ENCODE measurements at places on chromosomes 11 and 22.
A peak's percentile ranks its signal among the peaks of the same experiment; 100 is the strongest.

- DNase-seq = no peak
Measured at GRCh38 chr11:122033631-122034030, 82.4 kb downstream of the BLID start.

DNA sequence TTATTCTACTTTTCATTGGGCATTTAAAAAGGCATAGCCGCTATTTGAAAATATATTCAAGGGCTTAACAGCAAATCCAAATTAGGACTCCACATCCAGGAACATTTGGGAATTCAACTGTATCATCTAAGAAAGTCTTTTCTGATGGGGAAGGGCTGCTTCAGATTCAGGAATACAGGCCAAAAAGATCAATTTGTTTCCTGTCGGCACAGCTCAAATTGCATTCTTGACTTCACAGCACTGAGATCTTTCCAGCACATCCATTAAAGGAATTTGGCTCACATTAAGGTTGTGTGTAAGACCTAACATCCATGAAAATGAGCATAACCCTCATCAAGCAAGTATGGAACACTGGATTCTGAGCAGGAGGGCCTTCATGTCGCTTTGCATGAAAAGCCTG, 1169.5 kb upstream of the CCDC90B start:
- no peak for DNase-seq

GRCh38 chr11:93166194-93166593, 31.6 kb downstream of the SLC36A4 start:
- peak; percentile 57 for DNase-seq

DNA sequence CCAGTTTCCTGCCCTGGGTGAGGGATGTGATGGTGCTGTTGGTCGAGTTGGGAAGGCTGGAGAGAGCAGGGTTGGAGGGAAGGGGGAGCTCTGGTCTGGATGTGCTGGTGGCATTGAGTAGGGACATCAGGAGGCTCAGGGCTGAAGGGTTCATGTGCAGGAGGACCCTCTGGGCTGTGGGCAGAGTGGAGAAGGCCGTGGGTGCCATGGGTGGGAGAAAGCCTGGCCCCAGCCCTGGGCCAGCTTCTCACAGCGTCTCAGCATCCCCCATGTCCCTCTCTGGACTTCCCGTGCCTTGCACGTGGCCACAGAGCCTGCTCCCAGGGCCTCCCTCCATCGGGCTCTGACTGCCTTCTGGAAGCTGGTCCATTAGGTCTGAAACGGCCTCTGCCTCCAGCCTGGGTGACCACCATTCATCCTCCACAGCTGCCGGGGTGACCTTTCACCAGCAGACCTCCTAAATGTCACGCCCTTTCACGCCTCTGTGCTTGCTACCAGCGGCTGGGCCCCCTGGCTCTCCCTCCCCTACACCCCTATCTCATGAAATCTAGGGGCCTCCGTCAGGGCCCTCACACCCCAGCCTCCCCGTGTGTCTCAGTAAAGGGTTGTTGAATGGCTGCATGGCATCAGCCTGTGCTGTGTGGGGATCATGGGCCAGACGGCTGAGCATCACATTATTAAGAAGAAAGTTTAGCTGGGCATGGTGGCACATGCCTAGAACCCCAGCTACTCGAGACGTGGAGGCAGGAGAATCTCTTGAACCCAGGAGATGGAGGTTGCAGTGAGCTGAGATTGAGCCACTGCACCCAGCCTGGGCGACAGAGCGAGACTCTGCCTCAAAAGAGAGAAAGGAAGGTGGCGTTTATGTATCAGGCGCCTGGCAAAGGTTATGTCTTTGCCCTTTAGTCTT, 25.5 kb downstream of the MYO7A start:
- DNase-seq = no peak

DNA sequence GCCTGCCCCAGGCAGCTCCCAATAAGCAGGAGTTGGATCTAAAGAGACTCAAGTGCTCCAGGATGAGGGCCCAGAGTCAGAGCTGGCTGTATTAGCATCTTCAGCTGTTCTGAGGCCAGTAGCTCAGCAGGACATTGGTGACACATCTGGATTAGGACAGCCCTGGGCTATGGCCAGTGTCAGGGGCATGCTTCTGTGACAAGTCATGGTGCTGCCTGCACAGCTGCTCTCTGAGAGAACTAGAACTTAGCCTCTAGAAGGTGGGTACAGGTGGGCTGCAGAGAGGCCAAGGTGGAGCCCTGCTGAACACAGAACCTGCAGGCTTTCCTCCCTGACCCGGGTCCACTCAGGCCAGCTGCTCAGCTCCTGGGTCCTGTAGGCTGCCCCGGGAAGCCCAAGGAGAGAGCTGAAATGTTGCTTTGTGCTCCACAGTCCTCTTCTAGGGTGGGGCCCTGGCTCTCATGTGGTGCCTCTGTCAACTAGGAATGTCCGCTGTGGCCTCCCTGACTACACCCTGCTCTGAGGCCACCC, 426.9 kb downstream of the SOX6 start:
- no peak for DNase-seq

DNA sequence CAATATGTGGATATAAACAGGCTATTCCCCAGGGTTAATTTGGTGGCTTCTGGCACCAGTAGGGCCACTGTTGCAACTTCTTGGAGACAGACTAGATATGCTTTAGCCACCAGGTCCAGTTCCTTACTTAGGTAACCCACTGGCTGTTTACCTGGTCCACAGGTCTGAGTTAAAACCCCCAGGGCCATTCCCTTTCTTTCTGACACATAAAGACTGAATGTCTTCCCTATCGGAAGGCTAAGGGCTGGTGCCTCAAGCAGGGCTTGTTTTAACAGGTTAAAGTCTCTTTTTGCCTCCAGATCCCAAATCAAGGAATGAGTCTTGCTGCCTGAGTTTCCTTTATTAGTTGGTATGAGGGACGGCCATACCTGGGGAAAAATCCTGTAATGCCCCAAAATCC, 1052.7 kb upstream of the CNTN5 start:
- DNase-seq = no peak

GRCh38 chr11:7905961-7906429, 25.1 kb downstream of the OR10A6 start:
- no peak for DNase-seq

- no peak for DNase-seq
Measured at GRCh38 chr11:64747961-64748665, 4.2 kb upstream of the RASGRP2 start.

DNA sequence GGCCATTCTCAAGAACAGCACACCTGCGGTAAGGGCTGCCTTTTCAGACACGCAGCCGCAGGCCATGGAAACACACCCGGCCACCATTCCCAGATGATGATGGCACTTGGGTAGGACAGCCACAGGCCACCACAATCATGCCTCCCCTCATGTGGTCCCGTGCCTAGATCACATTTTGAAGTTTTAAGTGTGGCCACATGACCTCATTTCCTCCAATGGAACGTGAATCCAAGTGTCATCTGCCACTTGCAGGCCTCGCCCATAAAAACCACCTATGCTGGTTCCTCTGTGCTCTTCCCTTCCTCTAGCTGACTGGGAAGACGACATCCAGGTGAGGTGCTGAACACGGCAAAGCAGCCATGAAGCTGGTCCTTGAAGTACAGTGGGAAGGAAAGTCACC, 44.6 kb upstream of the SLC25A1 start:
- DNase-seq = no peak

DNA sequence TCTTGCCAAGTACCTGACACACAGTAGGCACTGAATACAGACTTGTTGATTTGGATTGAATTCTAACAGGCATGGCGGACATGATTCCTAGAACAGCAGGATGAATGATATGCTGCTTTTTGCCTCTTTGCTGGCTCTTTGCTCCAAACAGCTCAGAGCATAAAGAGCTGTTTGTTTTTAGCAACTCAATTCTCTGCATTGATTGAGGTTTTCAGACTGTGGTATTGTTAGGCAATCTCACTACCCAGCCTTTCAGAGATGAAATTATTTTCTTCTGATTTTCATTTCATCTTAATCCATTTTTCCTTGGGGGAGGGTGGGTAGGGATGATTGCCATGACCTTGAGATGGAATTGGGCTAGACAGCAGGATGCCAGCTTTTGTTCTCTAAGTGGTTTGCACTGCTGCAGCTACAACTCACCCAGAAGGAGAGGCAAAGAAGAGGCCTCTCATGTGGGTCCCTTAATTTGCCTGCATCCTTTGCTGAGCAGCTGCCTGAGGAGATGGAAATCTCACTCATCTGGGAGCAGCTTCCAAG, 20.5 kb downstream of the COA4 start:
- no peak for DNase-seq

DNA sequence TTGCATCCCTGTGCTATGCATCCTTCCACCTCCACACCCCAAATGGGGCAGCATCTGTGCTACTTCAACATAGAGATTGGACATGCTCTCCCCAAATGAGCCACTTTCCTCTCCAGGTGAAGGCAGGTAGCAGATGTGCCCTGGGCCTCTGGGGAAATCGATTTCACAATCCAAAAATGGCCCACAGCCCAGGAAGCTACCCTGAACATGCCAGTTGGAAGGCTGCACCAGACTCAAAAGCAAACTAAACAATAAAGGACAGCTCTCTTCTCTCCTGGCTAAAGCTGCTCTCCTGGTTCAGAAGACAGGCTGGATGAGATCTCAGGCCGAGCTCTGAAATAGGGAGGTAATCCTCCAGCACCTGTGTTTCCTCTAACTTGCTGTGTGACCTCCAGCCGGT, 19.7 kb downstream of the ISX start:
- no peak for DNase-seq

- no peak for DNase-seq
Measured at GRCh38 chr11:48105096-48105990, 111.3 kb upstream of the OR4B1 start.

GRCh38 chr11:95585069-95585751, 204.4 kb downstream of the FAM76B start:
- no peak for DNase-seq

DNA sequence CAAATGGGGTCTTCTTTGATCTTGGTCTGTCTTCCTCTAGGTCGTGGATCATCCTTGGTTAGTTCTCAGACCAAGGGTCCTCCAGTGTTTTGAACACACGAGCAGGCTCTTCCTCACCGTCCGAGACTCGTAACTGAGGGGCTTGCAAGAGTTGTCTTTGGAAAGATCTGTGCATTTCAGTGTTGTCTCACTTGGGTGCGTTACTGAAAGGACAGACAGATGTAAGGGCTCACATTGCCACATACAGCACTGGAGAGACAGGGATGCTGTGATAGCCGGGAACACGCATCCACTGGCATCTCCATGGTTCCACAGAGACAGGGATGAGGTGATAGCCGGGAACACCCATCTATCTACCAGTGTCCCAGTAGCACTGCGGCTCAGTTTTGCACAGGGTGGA, 15.7 kb downstream of the GLB1L2 start:
- DNase-seq = no peak

GRCh38 chr11:86625981-86626380, 46.4 kb downstream of the ME3 start:
- no peak for DNase-seq

DNA sequence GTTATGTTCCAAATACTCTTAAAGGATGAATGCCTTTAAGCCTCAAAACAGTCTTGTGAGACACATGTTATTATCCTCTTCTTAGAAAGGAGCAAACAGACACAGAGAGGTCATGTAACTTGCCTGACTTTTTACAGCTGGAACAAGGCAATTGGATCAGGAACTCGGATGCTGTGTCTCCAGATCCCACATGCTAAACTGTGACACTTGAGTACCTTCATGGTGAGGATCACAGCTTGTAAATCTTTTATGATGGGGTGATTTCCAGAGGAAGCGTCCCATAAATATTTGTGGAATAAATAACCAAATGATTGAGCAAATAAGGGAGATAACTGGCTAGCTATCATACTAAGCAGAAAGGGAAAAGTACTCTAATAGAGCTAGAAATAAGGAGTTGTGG, 171.2 kb downstream of the C11orf91 start:
- no peak for DNase-seq

DNA sequence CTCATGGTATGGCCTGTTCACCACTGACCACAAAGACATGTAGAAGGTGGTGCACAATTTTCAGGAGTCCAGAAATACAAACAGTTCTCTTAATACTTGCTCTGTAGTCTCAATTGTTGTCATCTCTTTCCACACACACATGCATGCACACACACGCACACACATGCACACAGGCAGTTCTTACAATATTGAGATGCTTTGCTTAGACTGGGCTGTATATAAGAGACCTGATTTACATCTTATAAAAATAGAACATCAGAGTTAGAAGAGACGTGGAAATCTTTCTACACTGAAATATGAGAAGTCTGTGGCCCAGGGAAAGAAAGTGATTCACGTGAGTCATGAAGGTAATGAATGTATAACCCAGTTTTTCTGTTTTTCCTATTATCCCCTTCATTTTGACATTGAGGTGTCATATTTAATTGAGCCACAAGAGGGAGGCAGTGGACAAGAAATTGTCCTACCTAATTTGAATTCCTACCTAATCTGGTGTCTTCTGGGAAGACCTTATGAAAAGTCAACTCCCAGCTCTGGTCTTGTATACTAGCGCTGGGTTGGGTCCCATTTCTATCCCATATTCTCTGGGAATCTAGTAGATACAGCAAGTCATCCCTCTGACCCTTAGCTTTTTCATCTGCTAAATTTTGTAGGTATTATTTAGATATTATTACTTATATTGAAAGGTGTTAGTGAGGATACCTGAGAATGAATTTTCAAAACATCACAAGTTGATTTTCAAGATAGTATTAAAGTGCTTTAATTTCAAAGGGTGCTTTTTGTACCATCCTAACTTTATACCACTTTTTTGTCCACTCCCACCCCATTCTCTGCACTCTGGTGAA, 14.9 kb upstream of the MS4A4A start:
- peak; percentile 73 for DNase-seq

GRCh38 chr22:45608763-45609180, 62.9 kb upstream of the ATXN10 start:
- DNase-seq = no peak

- DNase-seq = no peak
Measured at GRCh38 chr22:31899669-31900068, 44.7 kb upstream of the YWHAH start.

GRCh38 chr22:50581950-50582492, 628 bp downstream of the CHKB start:
- DNase-seq = peak; percentile 70

DNA sequence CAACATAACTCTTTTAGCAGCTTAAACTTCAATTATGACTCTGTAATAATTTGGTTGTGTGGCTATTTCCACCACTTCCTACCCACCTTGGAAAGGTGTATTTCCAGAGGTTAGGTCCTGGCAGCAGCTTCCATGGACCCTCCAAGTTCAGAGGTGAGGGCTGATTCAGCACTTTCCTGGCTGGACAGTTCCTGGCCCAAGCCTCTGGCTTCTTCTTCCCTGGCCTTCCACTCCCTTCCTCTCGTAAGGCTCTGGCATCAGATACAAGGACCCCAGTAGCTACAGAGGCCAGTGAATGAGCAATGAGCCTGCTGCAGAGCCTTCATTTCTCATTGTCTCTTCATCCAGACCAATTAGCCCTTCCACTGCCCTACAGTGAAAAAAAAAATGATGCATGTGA, 98.1 kb upstream of the KIRREL3 start:
- no peak for DNase-seq

DNA sequence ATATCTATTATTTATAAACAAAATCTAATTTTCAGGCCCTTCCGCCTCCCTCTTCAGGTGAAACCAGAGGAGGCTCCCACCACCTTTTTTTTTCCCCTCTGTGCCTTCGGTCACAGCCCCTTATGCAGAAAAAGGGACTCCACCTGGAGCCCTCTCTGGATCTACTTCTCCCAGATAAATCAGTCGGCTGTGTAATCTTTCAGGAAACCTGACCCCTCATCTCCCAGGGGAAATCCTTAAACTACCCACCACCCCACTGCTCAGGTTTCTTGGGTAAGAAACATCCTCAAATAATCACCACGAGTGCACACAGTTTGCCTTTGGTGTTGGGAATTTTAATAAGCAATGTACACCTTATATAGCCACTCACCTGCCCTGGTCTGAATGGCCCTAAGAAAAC, 104.2 kb downstream of the NAV2 start:
- DNase-seq = no peak

- DNase-seq = no peak
Measured at GRCh38 chr11:122791411-122791810, 46.9 kb upstream of the CRTAM start.

- DNase-seq = no peak
Measured at GRCh38 chr11:43975629-43976028, 33.2 kb downstream of the C11orf96 start.
